Stimulated activated CD8-positive, alpha-beta memory T cell treated with anti-CD3 and anti-CD28 coated beads, Interleukin-12 subunit alpha, Interleukin-12 subunit beta, amount 100 ng/mL, for 4 hours (primary cell): ENCODE measurements at places on chromosomes 3 and 15.

DNA sequence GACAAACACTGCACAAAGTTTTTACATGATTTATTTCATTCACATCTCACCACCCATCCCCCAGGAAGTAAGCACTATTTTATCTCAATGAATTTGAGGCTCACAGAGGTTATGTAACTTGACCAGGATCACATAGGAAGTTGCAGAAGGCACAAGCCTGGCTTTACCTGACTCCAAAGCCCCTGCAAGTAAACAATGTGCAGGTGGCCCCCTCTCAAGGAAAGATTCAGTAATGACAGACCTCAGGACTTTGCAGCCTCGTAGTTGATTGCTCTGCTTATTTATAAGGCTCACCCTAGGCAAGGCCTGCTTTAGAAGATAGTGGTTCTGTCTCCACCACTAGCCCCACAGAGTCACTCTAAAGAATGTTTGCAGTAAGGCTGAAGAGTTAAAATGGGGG, 79.8 kb upstream of the MDFIC2 start:
- DNase-seq, result no peak

GRCh38 chr3:107951126-107951525, 139.7 kb downstream of the CD47 start:
- DNase-seq, result no peak

GRCh38 chr3:54780336-54780735, 147.5 kb downstream of the LRTM1 start:
- no peak for DNase-seq

GRCh38 chr15:89002281-89002761, 85.9 kb upstream of the ABHD2 start:
- DNase-seq, result no peak

DNA sequence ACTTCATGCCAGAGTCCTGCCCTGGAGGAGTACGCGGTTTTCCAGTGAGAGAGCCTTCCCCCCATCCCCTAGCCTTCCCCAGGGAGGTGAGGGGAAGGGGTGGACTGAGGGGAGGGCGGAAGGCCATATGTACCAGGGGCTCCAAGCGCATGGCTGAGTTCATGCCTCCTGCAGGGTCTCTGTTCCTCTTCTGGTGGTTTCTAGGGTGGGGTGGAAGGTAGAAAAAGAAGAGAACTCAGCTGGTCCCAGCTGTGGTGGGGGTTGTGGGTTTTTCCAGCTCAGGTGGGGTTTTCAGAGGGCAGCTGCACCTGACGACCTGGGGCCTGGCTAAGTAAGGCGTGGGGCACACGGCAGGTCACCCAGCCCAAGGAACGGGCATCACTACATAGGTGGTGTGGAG, 10.7 kb upstream of the IQSEC1 start:
- no peak for DNase-seq

DNA sequence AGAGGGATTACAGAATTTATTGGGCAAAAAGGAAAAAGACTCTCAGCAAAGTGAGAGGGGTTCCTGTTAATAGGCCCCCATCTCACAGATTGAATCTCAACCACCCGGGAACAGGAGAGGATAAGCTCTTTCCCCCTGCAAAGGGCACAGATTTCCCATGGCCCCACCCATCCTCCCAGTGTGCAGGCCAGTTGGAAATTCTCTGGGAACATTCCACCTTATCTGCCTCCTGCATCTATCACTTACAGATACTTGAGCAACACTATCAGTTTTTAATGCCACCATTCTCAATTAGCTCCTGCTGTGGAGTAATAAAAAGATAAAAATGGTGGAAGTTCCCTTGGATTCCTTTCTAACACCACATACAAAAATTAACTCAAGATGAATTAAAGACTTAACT, 350.0 kb upstream of the BCHE start:
- DNase-seq, result no peak

GRCh38 chr15:92462424-92463125, 68.9 kb downstream of the ST8SIA2 start:
- DNase-seq, result no peak

- DNase-seq, result no peak
Measured at GRCh38 chr15:45201557-45201859, 13.7 kb upstream of the SHF start.

- no peak for DNase-seq
Measured at GRCh38 chr3:180700941-180701340, 21.7 kb upstream of the CCDC39 start.

DNA sequence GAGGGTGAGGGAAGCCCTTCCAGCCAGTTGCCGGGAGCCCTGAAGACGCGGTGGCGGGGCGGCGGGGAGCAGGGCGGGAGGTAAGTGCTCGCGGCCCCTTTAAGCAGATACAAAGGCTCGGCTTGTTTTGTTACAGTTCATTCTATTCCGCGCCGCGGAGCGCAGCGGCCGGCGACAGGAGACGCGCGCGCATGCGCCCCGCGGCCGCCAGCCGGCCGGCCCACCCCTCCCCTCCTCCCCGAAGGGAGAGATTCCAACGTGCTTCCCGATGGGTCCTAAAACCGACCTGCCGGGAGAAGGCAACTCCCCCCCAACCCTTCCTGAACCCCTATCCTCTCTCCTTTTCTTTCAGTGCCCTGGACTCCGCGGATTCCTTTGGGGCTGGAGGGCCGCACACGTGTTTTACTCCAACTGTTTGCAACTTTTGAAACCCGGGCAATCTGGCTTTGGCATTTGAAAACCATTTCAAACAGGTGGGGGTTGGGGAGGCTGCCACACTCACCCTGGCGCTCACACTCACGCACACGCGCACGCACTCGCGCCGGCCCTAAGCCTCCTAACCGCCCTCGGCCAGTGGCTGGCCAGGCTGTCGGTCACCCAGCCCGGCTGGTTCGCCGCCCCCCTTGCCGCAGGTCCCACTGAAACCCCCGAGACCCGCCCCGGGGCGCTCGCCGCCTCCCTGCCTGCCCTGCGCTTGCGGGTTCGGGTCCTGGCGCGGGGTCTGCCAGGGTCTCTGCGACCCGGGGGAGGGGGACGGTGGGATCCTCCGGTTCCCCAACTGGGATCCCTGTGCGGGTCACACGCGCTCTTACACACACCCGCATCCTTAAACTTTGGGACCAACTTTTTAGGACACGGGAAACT, at the start of gene MAGI1:
Gene MAGI1 (minus strand): TSS at position 193 of the 864 bp plus-strand sequence. CDS start 610 bp downstream, outside the sequence.
- no peak for DNase-seq

DNA sequence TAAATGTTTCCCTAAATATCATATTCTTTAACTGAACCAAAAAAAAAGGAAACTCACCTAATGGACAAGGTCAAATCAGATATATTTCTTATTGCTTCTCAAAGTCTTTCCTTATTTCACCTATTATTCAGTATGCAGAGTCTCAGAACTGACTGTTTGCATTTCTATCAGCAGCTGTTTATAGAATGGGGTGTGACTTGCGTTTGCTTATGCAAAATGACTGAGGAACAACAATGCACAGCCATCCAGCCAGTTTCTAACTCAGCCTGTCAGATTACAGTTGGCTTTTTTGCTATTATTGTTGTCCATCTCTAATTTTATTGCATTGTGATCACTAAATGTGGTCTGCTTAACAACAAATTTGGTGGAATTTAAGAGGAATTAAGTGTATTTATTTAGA, 40.7 kb downstream of the RAB27A start:
- no peak for DNase-seq

DNA sequence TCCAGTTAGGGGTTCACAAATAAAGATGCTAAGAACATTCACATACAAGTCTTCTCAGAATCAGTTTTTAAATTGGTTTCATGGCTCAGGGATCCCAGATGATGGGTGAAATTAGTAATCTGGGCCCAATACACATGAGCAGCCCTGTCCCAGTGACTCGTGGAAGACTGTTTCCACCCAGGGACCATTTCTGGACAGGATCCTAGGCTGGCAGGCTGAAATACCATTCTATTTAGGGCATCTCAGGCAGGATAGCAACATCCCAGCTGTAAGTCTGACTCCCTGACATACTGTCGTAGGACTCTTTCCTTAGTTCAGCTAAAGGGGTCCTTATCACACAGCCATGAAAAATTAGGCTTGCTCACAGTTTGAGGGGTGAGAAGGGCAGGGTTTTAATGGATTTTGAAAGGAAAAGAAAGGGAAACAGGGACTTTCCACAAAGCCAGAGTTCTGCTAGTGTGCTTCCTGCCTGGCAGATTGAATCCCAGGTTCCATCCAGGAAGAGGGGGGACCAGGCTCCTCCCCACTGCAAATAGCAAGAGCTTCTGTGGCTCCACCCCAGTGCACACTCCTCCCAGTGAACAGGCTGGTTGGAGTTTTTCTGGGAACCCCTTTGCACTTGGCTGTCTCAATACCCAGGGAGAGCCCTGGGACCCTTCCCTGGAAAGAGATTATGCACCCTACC, 41.3 kb upstream of the LYZL4 start:
- no peak for DNase-seq

GRCh38 chr3:177440456-177441104, 243.3 kb upstream of the TBL1XR1 start:
- DNase-seq, result no peak

- no peak for DNase-seq
Measured at GRCh38 chr15:85491691-85492090, 111.3 kb downstream of the AKAP13 start.

GRCh38 chr3:106457281-106458180, 588.7 kb upstream of the CBLB start:
- no peak for DNase-seq

DNA sequence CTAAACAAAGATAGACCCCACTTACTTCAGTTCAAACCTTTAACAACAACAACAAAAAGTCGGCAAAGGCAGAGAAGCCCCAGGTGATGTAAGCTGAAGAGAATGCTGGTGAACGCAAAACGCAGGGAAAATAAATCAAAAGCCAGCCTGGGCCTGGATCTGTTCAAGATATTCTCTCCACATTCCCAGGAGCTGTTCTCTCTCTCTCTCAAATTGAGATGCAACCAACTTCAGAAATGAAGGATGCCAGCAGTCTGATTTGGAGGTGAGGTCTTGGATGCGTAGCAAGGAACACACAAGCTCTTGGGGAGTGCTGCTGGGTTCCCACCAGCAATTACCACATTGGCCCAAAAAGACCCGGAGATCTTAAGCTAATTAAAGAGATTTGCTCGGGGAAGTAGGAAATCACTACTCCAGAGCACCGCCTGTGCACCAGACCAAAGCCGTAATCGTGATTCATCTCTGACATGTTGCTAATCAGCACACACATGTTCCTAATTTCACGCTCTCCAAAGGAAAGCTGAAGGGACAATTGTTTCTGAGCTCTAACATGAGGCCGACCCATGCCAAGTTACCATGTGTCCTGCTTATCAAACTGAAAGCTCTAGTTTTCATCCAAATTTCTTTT, 37.1 kb downstream of the IL17RD start:
- DNase-seq, result no peak

DNA sequence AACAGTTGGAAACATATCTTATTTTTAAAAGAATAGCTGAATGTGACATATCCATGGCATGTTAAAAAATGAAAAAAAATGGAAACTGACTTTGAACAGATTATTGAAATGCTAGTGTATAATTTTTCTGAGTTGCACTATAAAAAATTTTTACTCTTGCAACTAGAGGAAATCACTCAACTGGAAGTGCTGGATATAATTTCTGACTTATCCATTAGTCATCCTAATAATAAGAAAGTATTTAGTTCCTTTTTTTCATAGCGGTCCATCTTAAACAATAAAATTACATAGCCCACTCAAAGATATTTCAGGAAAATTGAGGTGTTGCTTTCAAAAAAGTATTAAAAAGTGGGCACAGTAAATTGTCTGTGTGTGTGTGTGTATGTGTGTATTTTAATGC, 80.7 kb downstream of the MBNL1 start:
- no peak for DNase-seq

DNA sequence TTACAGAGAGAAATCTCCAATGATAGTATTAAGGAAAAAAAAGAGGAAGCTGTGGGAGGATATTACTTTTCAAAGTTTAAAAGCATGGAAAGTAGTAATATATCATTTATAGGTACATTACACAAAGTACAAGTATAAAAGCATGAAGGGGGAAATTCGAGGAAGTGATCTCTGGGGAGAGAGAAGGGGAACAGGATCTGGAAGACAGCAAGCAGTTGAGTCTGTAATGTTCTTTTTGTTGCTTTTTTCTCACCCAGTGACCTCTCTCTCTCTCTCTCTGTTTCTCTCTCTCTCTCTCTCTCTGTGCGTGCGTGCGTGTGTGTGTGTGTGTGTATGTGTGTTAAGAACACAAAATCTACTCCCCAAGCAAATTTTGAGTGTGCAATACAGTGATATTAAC, 10.2 kb downstream of the C3orf20 start:
- no peak for DNase-seq

GRCh38 chr3:107913701-107914100, 177.1 kb downstream of the CD47 start:
- DNase-seq, result no peak

GRCh38 chr3:132135628-132136333, 101.0 kb upstream of the CPNE4 start:
- DNase-seq, result no peak

- no peak for DNase-seq
Measured at GRCh38 chr3:66260431-66260830, 39.6 kb downstream of the SLC25A26 start.

- no peak for DNase-seq
Measured at GRCh38 chr3:179842061-179842460, 189.2 kb downstream of the USP13 start.

DNA sequence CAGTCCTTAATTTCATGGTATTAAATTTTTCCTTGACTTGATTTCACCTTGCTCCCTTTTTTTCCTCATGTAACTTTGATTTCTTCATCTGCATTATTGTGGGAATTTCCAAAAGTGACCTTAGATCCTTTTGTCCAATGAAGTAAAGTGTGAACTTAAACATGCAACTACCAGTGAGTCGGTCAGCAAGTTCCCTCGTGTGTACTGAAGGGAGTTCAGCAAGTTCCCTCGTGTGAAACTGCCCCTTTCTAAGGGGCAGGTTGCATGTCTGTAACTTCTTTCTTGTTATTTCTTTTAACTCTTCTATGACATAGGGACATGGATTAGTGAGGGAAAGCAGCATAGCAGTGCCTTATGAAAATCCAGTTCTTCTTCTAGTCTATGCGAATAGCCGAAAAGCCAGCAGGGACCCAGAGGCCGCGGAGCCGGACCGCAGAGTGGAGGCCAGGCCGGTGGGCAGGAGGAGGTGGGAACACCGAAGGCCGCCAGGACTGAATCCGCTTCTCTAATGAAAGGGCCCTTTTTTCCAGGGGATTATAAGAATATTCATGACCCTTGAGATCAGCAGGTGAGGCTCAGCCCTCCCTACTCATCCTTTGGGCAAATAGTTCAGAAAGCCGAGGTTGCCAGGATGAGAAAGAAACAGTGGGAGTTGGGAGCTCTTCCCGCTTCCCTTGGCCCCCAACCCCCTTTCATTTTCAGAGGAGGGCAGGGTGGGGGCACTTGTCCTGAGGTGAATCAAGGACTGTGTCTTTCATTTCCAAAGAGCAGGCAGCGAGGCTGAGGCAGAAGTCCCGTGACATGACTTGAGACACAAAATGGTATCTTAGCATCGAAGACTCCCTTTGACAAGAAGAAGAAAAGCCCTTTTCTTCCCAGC, 117.5 kb downstream of the OPA1 start:
- no peak for DNase-seq

GRCh38 chr3:53260286-53260785, 4.5 kb upstream of the TKT start:
- no peak for DNase-seq

- no peak for DNase-seq
Measured at GRCh38 chr3:48367201-48367600, 4.8 kb upstream of the FBXW12 start.
